Fibroblast of the conjunctiva (primary cell): ENCODE measurements at places on chromosomes 1 and 21.

DNA sequence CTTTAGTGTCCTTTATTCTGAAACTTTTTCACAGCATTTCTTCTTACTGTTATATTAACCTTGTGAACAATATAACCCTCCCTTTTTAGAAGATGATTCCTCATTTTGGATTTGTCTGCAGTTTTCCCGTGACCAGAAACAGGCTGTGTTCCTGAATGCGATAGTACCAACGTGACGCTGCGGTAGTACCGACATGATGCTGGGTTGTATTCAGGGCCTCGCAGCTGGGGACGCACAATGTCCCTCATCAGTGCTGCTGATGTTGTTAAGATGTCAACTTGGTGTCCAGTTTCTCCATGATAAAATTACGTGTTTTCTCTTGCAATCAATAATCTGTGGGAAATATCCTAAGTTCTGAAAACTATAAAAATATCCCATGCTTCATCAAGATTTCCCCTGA lies 761.4 kb upstream of the TPTE start:
- no peak for DNase-seq

- no peak for DNase-seq
Measured at GRCh38 chr1:222787729-222788128, 27.1 kb upstream of the DISP1 start.

DNA sequence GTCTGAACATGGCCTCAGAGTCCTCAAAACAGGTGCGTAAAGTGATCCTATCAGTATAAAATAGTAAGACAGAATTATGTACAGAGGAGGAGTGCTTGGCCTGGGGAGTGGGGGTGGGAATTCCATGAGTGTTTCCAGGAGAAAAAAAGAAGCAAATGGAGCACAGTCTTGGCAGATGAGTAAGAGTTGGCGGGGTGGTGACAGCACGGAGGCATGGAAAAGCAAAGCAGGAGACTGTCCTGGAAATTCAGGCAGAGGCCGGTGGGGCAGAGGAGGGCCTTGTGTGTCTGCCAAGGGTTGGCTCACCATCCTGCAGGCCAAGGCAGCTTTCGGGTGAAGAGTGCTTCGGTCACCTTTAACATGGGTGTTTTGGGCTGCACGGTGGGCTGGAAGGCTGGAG lies 63.4 kb downstream of the OPTC start:
- DNase-seq = peak; percentile 27

GRCh38 chr1:66302815-66303214 lies 231.1 kb upstream of the SGIP1 start:
- no peak for DNase-seq

DNA sequence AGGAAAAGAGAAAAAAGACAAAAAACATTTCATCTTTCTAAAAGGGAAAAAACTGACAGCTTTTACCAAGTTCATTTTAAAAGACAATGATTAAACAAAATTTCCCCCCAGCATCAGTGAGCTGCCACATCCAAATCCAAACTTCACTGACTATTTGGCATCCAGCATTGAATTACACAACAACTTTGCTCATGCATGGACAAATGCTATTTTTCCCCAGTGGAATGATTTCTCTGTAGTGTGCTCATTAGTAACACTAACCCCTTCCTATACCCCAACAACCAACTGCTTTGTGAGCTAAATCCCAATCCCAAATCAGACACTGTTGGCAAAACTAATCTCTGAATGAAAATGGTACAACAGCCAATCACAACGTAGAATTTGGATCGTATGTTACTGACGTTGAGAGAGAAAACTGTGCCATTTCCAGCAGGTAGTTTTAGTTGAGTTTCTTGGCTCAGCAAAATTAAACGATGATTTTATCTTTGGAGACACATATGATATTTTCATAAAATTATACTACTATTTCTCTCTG lies 37.9 kb downstream of the PIK3R3 start:
- no peak for DNase-seq

DNA sequence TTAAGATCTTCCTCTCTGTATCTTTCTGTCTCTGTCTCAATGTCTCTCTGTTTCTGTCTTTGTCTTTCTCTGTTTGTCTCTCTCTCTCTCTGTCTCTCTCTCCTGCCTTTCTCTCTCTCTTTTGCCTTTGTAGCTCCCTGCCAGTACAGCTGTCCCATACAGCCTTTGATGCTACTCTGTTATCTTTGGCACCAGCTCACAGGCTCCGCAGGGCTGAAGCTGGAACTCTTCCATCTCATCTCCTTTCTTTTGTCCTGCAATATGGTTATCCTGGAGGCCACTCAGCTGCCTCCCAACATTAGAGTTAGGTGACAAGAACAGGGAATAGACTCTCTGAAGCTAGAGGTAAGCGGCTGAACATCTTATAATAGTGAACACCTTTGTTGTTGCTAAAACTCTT lies 354.3 kb upstream of the NEGR1 start:
- no peak for DNase-seq

DNA sequence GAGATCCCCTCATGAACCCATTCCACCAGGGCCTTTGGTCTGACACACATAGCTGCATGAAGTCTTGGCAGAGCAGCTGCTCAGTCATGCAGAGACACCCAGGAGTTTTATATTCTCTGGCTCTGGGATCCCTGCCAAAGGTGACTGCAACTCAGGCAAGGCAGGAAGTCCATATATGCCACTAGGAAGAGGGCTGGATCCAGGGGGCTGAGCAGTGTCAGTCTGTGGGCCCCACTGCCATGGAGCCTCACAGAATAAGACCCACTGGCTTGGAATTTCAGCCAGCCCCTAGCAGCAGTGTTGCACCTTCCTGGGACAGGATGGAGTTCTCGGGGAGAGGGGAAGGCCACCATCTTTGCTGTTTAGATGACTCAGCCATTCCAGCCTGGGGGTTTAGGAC lies 199.7 kb downstream of the TBX15 start:
- DNase-seq = peak; percentile 50

- no peak for DNase-seq
Measured at GRCh38 chr21:28982637-28983036, 10.0 kb downstream of the LTN1 start.

DNA sequence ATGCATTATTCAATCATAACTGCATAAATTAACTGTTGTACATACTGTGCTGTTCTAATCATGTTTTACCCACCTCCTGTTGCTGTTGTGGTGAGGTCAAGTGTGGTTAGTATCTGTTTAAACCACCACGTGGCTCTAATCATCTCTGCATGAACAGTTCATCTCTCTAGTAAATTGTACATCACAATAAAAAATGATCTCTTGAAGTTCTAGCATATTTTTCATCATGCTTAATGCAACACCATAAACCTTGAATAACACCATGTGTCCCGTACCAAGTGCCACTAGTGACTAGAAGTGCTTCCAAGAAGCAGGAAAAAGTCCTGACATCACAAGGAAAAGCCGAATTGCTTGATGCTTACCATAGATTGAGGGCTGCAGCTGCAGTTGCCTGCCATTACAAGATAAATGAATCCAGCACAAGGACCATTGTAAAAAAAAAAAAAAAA lies 51.7 kb downstream of the SNRPE start:
- DNase-seq = no peak

GRCh38 chr1:109083923-109084322 lies 6.6 kb upstream of the TMEM167B start:
- no peak for DNase-seq

DNA sequence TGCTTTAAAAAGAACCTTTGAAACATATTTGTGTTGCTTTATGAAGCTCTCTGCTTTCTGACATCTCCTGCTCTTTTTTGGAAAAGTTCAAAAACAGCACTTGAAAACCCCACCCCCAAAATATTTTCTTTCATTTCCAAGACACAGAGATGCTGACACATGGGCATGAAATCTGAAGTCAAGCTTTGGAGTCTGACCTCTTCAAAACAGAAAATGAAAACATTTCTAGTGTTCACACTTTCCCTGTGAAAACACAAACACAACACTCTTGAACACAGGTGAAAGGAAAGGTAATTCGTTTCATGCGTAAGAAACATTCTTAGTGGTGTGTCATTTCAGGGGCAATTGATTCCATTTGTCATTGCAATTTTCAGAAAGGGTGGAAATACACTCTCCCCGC lies 10.8 kb downstream of the NGF start:
- no peak for DNase-seq

DNA sequence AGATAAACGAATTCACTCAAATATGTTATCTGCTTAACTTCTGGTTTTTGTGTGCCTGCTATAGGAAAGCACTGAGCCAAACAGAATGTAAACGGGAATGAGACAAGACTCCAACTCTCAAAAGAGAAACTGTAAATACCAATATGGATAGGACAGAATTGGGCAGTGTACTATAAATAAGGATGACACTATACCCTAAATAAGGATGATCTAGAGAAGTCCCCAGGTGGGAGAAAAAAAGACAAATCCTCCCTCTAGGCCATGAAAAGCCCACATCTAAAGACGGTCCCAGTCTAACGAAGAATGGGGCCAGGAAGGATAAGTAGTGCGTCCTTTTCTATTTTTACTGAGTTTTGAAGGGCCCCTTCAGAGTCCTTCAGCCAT lies 1.5 kb upstream of the GABPB2 start:
- DNase-seq = no peak

DNA sequence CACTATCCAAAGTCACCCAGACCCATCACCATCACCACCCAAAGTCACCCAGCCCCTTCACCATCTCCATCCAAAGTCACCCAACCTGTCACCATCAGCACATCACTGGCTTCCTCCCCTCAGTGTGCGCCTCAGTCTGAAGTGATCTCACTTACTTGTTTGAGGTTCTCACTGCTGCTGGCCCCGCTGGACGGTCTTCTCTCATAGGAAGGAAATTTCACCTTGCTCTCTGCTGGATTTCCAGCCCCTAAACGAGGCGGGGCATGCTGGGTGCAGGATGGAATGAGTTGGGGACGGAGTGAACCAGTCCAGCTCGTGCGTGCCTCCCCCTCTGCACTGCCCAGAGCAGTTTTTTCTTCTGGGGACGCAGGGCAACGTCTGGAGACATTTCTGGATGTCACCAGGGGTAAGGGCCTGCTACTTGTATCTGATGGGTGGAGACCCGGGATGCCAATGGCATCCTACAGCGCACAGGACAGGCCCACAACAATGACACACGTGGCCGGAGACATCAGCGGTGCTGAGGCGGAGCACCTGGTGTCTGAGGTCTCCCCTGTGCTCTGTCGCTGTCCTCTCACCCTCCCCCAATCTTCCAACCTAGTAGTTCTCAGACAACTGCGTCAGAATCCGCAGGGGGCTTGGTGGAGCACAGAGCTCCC lies 38.6 kb downstream of the PDE9A start:
- DNase-seq = no peak

DNA sequence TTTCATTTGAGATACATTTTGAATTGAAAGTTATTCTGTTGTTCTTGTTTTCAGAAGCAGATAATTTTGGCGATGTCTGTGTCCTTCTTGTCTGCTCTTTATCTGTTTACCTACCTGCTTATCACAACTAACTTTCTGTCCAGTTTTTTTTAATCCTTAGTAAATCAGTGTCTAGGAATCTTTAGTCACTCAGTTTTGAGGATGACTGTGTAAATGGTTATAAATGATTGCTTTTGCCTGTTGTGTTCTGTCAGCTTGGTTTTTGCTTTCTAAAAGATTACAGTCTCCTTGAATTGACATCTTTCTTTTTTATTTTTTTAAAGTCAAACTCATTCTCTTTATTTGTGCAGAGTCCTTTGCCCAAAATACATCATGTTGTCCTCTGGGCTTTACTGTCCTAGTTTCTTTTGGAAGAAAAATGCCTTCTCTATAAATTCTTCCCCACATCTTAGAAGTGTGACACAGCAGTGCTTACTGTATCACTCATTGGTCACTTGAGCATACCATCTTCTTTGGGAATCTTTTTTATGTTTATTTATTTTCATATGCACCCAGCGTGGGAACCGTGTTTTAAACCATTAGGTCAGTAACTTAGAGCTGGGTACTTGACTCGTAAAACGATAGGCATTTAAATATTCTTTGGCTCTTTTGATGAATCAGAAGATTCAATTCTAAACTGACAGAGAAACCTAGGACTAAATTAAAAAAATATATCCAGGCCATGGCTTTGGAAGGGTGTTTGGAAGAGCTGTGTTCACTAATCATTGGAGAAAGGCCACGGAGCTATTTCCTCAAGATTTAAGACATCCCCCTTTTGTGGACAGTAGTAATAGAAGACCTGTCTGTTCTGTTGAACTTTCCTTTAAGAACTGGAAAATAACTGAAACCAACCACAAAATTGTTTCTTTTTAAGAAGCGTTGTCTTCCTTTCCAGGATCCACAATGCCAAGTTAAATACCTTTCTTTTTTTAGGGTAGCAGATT lies 20.9 kb downstream of the LAMC1 start:
- no peak for DNase-seq

DNA sequence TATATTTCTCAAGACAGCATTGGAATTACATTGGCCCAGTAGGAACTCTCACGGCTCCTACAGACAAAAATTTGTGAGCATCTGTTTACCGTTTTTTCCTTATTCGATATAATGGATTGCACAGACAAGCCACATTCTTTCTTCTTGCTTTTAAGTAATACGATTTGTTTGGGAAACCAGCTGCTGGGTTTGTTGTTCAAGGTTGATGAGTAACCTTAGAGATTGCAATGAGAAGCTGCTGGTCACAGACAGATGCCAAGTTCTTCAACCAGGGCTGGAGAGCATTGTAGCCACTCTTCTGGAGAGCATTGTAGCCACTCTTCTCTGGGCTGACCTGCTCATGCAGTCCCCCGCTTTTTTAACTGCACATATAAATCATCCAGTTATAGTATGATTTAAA lies 1.4 kb upstream of the MIA3 start:
- peak; percentile 70 for DNase-seq
